ENCODE measurements at places on chromosomes 5 and 9.

DNA sequence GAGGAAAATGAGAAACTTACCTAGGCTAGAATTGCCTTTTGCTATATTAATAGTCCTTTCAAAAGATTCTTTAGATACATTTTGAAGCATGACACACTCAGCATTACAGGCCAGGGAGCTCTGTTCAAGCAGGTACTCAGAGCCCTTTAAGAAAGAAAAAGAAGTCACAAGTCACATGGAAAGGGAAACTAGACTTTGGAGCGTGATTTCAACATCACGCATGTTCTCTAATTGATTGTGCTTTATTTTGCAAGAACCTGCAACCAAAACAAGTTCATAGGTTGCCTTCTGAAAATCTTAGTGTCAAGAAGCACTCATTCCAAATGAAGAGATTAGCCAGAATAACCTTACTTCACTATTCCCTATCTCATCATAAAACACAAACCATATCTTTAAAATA is 103.8 kb downstream of the MPDZ start:
- DNase-seq: no peak

- no peak for DNase-seq
These were observed 261.6 kb downstream of the SEMA5A start for GRCh38 chr5:9284272-9284671.

DNA sequence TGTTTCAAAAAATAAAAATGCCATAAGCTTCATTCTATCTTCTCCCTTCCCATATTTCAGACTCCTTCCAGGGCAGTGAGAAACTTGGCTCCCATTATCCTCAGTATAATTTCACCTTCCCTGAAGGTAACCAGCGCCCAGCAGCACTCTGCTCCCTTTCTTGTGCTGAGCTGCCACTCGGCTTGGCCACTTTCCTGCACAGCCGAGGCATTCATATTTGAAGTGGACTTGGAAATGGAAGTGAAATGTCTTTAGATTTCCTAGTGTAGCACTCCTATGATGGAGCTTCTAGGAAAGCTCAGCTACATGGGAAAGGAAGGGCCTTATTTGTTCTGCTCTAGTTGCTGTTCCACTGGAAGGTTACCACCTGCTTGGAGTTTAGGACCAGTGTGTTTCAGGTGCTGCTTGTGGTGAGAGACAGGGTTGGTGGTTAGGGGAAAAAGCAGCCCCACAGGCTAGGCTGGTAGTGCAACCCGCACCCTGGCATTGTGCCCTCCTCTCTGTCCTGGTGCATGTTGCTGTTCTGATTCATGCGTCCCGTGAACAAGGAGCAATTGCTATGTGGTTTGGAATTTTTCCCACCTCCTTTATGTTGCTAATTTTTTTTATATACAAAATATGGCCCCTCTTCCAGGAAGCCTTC is 53.8 kb downstream of the RAD23B start:
- peak; percentile 74 for DNase-seq

DNA sequence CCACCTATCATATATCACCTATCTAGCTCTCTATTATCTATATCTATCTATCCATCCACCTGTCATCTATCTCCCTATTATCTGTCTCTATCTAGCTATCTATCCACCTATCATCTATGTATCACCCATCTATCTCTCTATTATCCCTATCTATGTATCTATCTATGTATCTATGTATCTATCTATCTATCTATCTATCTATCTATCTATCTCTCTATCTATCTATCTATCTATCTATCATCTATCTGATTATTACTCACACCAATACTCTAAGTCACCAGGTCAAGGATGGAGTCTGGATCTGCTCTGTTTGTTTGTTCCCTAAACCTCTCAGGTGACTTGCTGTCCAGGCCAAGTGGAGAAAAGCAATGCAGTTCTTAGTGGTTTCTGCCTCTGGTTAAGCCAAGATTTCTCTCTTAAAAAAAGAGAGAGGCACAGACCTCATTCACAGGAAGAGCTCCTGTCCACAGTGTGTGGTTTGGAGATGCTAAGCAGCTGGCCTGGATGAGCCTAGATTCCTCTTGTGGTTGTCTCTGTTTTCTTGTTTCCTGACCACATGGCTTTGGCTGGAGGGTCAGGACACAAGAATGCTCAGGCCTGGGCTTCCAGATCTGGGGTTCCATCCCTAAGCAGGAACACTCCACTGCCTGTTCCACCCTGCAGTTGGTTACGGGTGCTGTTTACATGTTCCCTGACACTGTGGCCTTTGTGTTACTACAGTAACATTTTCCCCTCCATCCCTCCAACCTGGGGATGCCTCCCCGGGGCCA is 133.4 kb downstream of the PHF2 start:
- DNase-seq: no peak

DNA sequence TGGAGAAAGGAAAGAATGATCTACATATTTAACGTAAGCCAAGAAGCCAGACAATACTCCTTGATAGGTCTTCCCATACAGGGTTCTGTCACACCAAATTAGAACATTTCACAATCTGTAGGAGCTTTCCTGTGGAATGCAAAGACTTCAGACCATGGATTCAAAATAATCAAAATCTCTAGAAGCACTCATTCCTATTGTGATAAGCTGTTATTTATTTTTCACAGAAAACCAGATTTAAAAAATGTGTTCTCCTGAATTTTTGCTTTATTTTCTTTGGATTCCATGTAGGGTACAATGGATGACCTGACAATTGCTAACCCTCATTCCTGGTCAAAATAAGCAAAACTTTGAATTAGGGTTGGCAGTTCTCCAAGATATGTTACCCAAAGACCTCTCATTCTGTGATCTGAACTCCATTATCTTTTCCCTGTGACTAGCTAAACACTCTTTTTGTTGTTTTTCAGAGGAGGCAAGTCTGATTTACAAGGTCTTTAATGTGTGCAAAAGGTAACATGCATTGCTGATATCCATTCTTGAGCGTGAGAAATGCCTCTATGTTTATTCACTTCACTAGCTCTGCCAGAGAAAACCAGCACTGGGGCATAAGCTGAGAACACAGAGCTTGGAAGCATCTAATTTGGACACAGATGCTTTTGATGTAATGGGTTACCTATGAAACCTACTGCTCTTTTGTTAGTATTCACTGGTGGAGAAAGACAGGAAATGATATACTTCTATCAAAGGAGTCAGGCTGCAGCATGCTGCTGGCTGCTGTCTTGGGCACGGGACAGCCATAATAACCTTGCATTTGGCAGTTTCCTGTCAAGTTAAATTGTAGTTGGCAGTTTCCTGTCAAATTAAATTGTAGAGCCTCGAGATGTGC is 31.4 kb downstream of the ACTBL2 start:
- peak; percentile 73 for DNase-seq

- DNase-seq: no peak
These were observed 152.7 kb downstream of the SEC61B start for GRCh38 chr9:99374793-99375192.

DNA sequence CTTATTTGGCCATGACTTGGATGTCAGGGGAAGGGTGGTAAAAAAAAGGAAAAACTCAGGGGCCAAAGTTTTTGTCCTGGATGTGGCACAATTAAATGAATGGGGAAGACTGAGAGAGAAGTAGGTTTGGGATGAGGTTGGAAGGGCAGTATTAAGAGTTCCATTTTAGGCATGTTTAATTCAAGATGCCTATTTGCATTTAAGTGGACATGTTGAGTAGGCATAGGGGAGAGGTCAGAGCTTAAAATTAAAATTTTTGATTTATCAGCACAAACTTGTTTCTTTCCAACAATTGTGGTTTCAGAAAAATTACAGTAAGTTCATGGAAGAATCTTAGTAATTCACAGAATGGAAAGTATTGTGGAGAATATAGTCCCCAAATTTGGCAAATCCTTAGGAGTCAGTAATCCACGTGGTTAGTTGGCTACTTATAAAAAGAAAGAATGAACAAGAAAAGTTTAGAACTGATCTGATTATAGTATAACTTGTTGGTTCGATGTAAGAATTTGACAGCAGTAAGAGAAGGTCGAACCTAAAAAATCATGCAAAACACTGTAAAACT is 265.9 kb downstream of the SAXO1 start:
- peak; percentile 21 for DNase-seq

DNA sequence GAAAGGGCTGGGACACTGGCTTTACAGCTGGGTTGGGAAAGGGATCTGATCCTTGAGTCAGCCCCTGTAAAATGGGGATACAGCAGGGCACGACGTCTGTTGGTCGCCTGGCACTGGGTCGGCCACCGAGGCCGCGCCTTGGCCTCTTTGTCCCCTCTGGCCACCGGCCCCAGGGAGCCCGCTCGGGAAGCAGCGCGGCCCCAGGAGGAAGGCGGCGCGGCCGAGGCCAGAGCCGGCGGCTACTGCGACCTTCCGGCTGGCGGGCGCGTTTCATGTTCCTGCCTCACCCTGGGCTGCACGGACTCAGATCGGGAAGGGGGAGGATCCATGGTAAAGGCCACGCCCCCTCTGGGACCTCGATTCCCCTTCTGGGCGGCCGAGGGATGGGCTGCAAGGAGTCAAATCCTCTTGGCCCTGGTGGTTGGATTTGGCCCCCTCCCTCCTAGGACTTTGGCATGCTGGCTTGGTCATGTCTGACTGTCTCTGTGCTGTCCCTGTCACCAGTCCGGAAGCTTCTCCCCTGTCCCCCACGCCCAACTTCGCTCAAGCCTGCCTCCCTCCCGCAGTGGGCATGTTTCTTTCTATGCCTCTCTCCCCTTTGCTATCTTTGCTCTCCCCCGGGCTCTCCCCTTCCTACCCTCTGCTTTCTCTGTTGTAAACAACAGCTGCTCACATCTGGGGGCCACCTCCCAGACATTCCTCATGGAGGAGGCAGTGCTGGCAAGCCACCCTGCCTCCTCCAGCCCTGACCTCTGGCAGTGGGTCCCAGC is 25.8 kb downstream of the FPGS start:
- peak; percentile 77 for DNase-seq

DNA sequence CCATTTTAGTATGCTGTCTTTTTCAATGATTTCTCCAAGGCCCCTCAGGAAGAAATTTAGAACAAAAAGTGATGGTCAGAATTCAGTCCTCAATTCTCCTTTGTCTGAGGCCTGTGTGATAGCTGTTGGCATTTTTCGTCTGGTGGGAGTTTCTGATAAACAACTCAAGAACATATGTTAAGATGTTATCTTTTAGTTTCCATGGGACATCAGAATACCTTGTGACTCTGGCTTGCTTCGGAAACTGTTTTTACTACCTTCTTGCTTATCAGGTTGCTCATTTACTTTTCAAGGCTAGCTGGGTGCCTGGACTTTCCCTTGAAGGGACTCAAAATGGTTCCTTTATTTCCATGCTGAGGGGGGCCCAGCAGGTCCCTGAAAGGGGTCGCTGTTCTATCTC is 97.2 kb downstream of the INVS start:
- DNase-seq: no peak
